ENCODE measurements at places on chromosomes 3 and 15.

- no peak for DNase-seq
Measured at GRCh38 chr3:7973006-7973405, 528.6 kb upstream of the LMCD1 start.

GRCh38 chr3:50687916-50688315, 13.2 kb downstream of the DOCK3 start:
- DNase-seq, result no peak

DNA sequence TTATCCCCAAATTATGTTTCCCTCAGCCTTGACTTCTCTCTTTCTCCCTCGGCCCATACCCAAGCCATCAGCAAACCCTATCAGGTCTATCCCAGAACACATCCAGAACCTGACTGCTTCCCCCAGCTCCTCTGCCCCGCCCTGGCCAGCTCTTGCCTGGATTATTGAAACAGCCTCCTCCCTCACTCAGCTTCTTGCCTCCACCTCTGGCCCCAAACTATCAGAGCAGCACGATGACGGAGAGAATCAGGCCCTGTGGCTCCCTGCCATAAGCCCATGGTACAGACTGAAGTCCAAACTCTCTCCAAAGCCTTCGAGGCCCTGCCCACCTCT, 105.3 kb upstream of the LINGO1 start:
- no peak for DNase-seq

- DNase-seq, result no peak
Measured at GRCh38 chr15:101378171-101378755, 83.2 kb upstream of the SNRPA1 start.

GRCh38 chr15:85624291-85624801, 170.4 kb downstream of the KLHL25 start:
- DNase-seq, result no peak

- DNase-seq, result no peak
Measured at GRCh38 chr15:80179025-80179759, 26.4 kb downstream of the FAH start.

- DNase-seq, result no peak
Measured at GRCh38 chr3:124256599-124256998, 264.7 kb upstream of the ROPN1 start.

DNA sequence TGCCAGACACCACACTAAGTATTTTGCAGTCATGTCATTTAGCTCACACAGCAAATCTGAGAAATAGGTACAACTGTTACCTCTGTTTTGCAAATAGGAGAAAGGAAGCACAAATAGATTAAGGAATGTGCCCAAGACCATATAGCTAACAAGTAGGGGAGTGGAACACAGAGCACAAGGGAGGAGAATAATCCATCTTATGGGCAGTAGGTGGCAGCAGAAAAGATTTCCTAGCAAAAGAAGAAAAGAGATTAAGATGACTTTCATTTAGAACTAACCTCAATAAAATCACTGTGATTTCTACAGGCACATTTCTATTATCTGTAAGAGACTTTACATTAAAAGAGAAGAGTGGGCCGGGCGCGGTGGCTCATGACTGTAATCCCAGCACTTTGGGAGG, 49.1 kb downstream of the NR1I2 start:
- no peak for DNase-seq

DNA sequence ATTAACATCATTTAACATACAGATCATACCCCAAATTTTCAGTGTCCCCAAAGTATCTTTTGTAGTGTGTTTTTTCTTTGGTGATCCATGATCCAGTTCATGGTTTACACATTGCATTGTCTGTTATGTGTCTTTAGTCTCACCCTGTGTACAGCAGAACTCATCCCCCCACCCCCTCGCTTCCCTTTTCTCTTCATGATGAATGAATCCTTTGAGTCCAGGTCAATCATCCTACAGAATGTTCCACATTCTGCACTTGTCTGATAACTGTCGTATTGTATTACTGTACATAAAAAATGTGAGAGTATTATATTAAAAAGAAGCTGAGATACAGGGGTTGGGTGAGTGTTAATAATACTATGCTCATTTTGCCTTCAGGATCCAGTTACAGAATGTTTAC, 14.6 kb upstream of the NIT2 start:
- no peak for DNase-seq

DNA sequence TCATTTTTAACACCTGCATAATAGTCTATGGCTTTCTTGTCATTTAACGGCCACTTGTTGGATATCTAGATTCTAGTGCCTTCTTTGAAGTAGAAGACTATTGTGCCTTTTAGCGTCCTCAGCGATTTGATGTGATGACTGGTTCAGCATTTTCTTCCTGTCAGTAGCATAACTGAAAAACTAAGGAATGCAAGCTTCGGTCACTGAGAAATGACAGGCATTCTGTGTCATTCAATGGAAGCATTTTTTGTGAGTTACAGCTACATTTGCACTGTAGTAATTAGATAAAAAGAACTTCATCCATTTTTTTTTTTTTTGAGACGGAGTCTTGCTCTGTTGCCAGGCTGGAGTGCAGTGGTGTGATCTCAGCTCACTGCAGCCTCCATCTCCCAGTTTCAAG, 10.3 kb downstream of the NEK11 start:
- no peak for DNase-seq

DNA sequence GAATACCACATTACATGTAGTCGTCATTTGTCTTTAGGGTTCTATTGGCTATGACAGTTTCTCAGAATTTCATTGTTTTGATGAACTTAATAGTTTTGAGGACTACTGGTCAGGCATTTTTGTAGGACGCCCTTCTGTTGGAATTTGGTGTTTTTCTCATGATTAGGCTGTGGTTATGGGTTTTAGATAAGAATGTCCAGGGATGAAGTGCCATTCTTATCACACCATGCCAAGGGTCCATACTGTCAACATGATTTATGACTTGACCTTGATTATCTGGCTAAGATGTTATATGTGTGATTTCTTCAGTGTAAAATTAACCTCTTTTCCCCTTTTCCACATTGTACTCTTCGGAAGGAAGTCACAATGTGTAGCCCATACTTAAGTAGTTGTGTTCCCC, 135.3 kb downstream of the DIPK2A start:
- DNase-seq, result no peak

All from D341Med (cell line).